ENCODE measurements at places on chromosomes 1 and 21.

DNA sequence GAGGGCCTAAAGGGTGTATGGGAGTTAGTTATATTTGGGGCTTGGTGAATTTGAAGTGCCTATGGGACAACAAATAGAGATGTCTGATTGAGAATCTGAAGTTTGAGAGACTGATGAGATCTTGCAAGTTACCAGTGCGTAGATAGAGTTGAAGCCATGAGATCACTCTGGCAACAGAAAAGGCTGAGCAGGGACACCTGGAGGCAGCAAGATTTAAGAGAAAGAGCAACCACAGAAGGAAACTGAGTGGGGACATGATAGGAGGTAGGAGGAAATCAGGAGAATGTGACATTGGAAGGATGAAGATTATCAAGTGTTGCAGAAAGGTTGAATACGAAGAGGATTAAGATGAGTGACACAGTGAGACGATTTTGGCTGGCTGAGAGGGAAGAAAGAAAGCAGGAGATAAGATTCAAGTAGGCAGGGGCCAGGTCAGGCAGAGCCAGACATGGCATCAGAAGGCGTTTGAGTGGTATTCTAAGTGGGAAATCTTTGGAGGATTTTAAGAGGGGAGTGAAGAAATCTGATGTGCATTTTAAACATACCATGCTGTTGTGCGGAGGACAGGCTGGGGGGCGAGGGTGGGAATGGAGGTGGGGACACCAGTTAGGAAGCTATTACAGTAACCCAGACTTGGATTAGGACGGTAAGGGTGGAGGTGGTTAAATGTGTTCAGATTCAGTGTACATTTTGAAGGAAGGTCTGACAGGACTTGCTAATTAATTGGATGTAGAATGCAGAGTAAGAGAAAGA lies 3.0 kb upstream of the MPL start:
- no peak for DNase-seq

- DNase-seq: no peak
Measured at GRCh38 chr1:33984906-33985565, 121.2 kb downstream of the HMGB4 start.

DNA sequence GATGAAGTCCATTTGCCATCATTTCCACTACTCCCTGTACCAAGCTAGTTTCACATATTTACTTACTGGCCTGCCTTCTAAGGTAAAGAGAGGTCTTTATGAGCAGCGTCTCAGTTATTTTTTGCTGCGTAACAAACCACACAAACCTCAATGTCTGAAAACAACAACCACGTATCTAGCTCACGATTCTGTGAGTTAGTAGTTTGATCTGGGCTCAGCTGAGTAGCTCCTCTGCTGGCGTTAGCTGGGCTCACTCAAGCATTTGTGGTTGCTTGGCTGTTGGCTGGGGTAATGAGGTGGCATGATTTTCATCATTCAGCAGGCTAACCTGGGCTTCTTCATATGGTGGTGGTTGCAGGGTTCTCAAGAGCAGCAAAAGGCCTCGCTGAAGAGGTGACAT lies 225.4 kb downstream of the FOXD2 start:
- DNase-seq: no peak

DNA sequence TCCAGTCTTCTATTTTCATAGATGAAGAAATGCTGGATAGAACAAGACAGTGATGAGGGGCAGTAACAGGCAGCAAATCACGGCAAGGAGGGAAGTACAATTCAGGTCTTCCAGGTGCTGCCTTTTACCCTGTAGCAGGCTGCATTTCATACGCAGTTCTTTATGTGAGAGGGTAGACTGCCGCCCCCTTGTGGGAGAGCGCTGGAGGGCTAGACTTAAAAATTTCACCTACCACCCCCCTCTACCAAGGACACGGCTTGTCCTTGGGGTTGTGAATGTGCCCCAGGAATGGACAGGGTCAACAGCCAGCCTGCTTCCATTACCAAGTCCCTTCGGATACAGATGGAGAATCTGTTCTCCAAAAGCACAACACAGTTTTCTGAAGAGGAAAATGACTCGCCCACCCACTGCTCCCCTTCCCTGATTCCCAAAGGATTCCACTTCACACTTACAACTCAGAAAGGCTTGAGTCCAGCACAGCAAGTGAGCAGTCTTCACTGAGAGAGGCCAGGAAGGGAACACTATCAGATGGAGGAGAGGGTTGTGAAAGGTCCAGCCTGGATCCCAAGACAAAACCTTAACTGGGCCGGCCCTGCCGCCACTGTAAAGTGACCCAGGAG lies 7.4 kb downstream of the WDR77 start:
- no peak for DNase-seq

DNA sequence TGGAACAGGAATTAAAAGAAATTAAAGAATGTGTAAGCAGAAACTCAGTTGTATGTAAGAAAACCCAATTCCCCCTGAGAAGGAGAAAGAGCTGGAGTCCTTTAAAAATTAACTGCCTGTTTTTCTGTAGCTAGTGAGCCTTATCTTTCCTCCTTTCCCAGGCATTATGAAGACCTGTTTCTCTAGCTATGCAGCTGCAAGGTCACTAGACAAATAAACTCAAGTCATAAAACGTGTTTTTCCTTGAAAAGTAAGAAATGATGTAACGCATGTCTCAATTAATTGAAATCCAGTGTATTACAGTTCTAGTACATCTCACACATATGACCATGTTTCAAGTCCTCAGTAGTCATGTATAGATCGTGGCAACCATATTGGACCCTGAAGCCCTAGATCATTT lies 5.3 kb downstream of the S100A12 start:
- DNase-seq: no peak

DNA sequence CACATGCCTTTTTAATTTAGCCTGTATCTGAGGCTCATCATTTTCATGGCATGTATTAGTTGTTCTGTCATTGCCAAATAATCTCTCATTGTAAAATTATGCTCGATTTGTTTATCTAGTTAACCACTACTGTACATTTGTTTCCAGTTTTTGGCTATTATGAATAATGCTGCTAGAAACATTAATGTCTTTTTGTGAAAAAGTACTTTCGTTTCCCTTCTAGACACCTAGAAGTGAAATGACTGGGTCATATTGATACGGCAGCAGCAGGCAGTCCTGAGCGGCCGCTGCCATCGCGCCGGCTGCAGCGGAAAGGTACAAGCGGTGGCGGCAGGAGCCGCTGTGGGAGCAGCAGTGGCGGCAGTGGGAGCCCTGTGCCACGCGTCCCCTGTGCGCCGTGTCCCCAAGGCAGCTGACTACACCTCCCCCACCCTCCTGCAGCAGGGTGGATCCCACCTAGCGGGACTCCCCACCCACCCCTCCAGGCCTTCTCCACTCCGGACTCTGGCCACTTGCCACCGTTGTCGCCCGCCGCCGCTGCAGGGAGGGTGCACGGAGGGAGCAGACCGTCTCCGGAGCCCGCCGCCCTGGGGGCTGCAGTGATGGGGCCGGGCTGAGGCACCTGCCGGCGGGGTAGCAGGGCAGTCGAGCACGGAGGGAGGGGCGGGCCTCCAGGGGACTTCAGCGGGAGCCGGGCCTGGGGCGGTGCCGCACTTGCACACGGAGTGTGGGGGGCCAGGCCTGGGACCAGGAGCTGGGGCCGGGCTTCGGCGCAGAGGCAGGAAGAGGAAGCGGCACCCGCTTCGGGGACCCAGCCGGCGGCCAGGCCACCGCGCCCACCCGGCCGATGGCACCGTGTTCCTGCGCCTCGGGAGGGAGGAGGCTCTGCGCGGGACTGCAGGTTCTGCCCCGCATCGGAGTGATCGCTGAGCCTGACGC lies 66.8 kb upstream of the RGS7 start:
- no peak for DNase-seq

- no peak for DNase-seq
Measured at GRCh38 chr1:37994886-37995566, 5.2 kb upstream of the SF3A3 start.

- DNase-seq: no peak
Measured at GRCh38 chr1:30462826-30463425, 260.5 kb downstream of the MATN1 start.

All from ascending aorta (tissue), 2 donors.